ENCODE measurements at places on chromosomes 1 and 21. TPM values are rescaled to one million over a fixed set of nuclear protein-coding genes. Genes with fewer than 3 reads are reported as not detected.

GRCh38 chr1:226223157-226223785 is at the start of gene MIXL1:
TSS of gene MIXL1 (plus strand) at chr1:226223664. CDS start at chr1:226223682, 18 bp downstream.
- no peak for DNase-seq

The FCRL4 gene
- total RNA-seq, result not detected

GRCh38 chr1:40132383-40133311 is 28.5 kb upstream of the RLF start:
- no peak for DNase-seq

The KCND3 gene
- 0.77 TPM for total RNA-seq

The AUNIP gene
- 1.2 TPM for total RNA-seq

GRCh38 chr1:24751833-24752232 is 6.6 kb downstream of the CLIC4 start:
- DNase-seq, result no peak

- no peak for DNase-seq
These were observed 66.1 kb downstream of the TBX15 start for GRCh38 chr1:118921994-118922393.

The ILF2 gene
- total RNA-seq, result 122 TPM

DNA sequence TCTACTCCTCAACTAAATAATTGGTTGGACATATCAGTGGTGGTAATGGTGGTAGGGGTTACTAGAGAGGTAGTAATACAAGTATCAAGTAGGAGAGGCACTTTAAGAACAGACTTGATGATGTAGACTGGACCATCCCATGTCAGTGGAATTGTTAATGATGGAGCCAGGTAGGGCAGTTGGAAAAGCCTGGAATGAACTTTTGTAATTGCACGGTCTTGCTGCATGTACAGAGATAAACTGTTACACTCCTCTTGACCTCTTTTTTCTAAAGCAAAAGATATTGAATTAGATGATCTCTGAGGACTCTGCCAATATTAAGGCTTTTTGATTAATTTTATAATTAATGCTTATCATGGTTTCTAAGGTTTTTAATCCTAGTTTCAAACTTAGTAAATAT is 5.8 kb downstream of the HMGCS2 start:
- no peak for DNase-seq

DNA sequence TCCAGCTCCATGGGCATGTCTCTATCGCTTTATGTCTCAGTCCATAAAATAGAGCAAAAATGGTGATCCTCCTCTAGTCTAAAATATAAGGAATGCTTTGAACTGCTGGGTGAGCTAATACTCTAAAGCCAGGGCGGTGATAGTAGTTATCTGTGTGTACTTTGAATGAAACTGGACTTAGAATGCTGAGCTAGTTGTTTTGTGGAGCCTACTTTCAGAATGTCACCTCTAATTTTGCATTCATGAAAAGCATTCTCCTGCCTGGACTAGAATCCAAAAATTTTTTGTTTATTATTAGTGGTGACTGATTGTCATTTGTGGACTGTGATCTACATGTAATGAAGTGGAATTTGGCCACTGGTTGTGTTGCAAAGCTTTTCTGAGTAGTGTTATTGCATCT is 241.6 kb upstream of the C1orf105 start:
- DNase-seq, result no peak

DNA sequence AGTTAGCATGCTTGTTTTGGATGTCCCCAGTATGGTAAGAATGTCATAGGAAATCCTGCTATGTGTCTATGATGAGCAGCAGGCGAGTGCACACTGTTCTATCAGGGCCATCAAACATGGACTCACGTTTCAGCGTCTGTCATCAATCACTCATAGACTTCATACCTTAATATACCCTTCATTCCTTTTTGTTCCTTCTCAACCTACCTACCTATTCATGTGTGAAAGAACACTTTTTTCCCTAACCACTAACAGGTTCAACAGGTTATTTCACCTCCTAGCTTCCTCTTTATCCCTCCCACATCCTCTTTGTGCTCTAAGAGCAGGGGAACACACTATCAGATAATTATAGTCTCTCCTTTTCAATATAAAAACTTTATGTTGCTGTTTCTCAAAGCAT is 300.6 kb downstream of the TM2D1 start:
- DNase-seq, result no peak

DNA sequence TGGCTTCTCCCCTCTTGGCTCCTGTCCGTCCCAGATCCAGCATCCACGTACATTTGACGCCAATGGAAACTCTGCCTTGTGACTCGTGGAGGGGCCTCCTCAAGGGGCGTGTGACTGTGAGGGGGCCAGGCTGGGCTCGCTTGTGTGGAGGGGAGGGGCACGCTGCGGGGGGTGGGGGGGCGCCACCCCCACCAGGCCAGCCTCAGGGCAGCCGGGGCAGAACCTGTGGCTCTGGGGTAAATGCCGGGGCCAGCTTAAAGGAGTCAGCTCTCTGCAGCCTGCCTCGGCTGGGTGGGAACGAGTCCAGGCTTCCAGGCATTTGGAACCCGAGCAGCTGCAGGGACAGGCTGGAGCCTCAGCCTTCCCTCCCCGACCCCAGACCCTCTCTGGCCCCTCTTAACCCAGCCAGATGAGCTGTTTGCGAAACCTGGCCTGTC is 94.1 kb downstream of the SIK1 start:
- no peak for DNase-seq

GRCh38 chr1:247471445-247472016 is 13.6 kb upstream of the OR2B11 start:
- no peak for DNase-seq
